ENCODE measurements at places on chromosomes 4 and X.

DNA sequence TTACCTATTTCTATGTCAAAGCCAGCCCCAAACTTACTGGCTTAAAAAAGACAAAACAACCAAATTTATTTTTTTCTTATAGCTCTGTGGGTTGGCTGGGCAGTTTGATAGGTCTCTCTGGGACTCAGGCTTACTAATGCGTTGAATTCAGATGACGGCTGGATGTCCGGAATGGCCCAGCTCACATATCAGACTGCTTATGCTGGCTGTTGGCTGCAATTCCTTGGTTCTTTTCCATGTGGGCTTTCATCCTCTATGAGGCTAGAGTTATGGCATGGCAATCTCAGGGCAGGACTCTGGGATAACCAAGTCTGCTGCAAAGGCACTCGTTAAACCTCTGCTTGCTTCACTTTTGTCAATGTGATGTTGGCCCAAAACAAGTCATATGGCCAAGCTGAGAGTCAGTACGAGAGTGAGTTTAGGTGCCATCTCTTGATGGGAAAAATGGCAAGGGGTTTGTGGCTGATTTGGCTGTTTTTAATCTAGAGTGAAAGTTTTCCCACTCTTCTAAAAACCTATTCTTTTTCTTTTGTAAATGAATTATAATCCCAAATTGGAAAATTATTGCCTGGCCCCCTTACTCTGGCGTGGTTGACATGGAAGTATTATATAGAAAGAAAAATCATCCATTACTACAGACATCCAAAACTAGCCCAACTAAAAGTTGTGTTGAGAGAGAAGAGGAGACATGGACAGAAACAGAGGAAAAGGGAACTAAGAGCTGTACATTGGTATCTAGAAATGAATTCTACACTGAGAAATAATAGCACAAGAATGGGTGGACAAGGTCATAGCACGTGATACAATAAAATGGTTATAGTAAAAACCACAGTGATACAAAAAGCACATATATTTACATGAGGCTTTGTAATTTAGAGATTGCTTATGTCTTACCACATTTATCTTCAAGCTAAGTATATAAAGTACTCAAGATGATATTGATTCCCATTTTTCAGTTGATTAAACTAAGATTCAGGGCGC, 6.6 kb downstream of the PRIMPOL start:
- DNase-seq = no peak

GRCh38 chr4:113637823-113638561, 123.5 kb downstream of the CAMK2D start:
- DNase-seq = no peak

DNA sequence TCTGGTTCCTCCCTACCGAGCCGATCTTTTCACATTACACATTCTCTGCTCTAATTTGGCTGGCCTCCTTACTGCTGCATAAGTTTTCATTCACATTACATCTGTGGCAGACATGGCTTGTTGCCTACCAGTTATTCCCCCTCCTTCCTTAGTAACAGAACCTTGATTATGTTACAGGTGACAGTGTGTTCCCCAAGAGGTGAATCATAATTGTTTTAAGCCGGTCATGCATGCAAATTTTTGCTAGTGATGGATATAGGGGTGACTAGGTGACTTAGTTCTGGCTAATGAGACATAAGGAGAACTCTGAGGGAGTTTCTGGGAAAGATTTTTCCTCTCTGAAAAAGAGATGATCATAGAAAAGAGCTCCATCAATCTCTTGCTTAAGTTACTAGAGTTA, 8.4 kb upstream of the LAMP2 start:
- DNase-seq = no peak

- DNase-seq = no peak
These were observed 354.0 kb downstream of the HS3ST1 start for GRCh38 chr4:11074581-11075241.

DNA sequence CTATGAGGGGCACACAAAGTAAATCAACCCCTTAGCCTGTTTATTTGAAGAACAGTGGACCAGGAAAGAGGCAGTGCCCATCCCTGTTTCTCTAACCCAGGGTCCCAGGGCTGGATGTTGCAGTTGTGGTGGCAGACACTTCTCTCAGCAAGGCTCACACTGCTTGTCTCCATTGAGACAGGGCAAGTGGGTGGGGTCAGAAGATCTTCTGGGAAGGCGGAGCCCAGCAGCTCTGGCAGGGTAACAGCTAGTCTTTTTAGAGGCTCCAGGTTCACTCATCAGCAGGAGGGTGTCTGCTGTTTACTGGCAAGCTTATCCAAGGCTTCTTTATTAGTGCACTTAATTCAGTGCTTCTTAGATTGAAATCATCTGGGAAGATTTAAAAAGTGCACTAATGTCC, 659.8 kb upstream of the DIPK2B start:
- no peak for DNase-seq

DNA sequence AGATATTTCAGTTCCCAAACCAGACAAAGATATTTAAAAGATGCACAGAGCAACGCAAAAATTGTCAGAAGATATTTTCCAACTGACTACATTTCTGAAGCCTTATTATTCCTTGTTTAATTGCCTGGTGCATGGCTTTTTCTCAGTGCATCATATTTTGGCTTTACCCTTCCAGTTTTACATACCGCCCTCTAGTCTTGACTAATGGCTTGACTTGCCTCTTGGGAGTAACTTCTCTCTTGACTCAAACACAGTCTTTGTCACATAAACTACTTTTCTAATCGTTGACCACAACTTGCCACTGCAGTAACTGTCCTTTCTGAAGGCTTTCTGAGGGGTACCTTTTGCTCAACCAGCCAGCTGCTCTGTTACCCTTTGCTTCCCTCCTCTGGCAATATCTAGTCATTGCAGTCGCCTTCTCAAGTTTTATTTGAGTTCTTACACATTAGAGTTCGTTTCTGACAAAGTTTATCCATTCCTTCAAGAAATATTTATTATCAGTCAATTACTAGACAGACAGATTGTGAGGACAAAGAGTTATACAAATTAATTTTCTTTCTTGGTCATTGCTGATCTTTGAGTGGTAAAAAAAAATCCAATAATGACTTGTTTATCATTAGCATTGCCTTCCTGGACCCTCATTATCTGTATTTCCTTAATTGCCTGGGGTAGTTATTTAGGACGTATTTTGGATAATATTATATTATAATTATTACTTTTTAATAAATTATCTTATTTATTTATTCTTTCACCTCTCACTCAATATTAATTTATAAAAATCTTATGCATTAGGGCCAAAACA, 506.9 kb upstream of the PCDH10 start:
- DNase-seq = peak; percentile 39

DNA sequence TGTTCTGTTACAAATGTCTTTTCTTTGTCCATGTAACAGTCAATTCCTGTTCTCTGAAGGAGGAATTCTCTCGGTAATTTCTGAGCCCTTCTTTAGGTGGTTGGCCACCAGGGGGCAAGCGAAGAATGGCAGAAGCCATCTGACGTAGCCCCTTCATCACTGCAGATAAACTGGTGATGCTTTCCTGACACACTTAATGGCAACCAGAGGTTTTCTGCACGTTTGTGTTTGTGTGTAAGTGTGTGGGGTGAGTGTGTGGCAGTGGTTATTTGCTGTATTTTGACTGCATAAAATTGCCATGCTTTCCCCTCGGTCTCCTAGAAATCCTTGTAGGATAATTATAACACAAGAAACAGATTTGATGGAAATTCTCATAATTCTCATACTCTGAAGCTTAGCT, 64.8 kb upstream of the STOX2 start:
- peak; percentile 64 for DNase-seq

- DNase-seq = no peak
These were observed 157.4 kb upstream of the PDE5A start for GRCh38 chr4:119785963-119786362.

DNA sequence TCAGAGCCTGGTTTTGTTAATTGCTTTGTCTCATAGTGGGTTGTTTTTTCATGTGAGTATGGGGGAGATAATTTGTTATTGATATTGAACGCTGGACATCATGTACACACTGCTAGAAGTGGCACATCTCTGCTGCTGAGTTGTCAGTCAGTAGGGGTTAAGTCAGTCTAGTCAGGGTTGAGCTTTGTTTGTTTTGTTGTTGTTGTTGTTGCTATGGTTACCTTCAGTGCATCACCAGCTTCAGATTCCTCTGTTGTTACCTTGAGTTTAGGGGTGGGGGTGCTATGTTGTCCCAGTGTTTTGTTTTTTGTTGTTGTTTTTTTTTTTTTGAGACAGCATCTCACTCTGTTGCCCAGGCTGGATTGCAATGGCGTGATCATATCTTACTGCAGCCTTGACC, 9.9 kb downstream of the YIPF6 start:
- DNase-seq = no peak

GRCh38 chrX:153707406-153707805, 16.8 kb downstream of the BCAP31 start:
- DNase-seq = no peak

DNA sequence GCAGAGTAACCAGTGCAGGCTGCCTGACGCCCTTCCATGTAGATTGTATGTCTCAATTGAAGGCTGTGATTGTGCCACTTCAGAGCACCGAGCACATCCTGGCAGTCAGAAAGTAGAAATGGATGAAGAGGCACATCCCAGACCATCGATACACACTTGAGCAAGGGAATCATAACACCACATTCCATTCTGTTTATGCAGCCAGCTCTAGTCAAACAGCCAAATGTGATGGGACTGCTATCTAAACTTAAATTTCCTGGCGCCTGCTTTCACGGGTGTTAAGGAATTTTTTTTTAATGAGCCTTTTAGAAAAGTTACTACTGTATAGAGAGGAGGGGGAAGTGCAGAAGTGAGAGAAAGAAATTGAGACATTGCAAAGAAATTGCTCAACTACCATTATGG, 84.4 kb downstream of the PPARGC1A start:
- no peak for DNase-seq

- DNase-seq = no peak
These were observed 69.3 kb downstream of the BTC start for GRCh38 chr4:74724979-74725378.

DNA sequence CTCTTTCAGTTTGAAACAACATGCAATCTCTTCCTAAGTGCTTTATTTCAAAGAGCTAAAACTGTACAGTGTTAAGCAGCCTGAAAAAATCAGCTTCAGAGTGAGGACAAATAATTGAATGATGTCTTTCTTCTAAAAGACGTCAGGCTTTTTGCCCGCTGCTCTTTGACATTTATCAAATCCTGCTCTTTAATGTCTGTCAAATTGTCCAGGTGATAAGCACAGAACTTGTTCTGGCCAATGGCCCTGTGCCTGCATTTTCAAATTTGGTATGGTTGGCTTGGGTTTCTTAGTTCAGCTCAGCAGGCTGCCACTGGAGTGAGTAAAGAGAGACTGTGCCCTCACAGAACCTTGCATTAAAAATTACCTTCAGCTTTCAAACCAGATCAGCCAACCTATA, 712.9 kb upstream of the LCORL start:
- DNase-seq = no peak

DNA sequence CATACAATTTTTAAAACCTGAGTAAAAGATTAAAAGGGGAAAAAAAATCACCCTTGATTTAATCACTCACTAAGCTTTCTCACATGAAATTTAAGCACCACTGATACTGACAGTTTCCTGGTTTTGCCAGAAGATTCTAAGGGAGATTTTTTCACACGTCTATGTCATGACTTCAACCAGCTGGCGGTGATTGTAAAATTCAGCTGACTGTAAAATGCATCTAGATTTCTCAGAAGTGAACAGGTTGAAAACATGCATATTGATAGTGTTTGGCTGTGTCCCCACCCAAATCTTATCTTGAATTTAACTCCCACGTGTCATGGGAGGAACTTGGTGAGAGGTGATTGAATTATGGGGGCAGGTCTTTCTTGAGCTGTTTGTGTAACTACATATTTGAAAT, 566.8 kb downstream of the PCDH18 start:
- no peak for DNase-seq

DNA sequence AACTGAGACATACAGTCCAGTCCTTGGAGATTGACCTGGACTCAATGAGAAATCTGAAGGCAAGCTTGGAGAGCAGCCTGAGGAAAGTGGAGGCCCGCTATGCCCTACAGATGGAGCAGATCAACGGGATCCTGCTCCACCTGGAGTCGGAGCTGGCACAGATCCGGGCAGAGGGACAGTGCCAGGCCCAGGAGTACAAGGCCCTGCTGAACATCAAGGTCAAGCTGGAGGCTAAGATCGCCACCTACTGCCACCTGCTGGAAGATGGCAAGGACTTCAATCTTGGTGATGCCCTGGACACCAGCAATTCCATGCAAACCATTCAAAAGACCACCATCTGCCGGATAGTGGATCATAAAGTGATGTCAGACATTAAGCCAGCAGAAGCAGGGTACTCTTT, 20.4 kb upstream of the FRMPD3 start:
- no peak for DNase-seq

DNA sequence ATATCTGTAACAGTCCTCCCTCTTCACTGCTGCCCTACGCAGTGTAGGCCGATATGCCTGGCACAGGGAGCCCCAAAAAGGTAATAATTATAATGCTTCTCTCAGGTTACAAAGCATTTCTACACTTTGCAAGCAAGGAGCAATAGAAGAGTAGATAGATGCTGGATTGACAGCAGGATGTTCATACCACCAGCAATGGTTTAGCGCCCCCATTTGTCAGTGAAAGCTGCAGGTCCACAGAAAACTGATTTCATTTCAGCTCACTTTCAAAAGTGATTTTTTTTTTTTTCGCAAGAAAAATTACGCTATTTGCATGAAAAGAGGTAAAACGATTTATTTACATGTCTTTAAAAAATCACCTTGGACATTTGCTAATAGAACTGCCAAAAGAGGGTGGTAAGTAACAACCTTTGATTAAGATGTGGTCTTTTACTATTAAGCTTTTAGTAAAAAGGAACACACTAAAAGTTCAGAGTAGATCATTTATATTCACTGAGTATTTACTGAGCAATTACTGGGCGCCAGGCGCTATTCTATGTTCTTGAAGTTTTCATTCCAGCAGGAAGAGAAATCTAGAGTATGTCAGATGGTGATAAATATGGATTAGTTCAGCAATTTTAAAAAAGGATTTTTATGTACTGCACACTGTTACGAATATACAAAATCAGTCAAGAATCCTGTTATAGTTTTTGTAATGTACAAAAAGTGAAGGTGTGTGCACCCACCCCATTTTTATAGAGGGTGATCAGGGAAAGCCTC, 34.4 kb downstream of the HPF1 start:
- DNase-seq = no peak

- no peak for DNase-seq
These were observed 82.9 kb upstream of the MID1IP1 start for GRCh38 chrX:38718311-38718710.

GRCh38 chrX:153714256-153714655, 9.9 kb downstream of the BCAP31 start:
- DNase-seq = no peak

DNA sequence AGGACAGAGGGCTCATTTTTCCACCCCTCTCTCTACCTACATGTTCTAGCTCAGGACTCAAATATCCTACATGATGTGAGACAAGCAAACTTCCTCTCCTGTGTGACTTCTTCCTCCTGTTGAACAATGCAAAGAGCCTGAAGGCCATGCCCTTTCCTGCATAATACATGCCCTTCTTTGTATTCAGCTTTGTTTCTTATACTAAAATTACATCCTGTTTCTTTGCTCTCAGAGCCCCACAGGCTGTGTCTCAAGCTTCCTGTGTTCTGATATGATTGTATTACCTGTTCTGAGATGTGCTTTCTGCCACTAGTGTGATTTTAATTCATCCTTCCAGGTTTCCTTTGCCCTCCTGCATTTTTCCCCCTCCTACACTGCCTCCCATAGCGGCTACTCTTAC, 166.4 kb upstream of the AFF2 start:
- no peak for DNase-seq

GRCh38 chr4:159097785-159098184, 5.1 kb upstream of the RAPGEF2 start:
- no peak for DNase-seq

Data from glomerular endothelial cell (primary cell).